ENCODE measurements at places on chromosomes 12 and 14. TPM values are rescaled to one million over a fixed set of nuclear protein-coding genes. Genes with fewer than 3 reads are reported as not detected.
A peak's percentile ranks its signal among the peaks of the same experiment; 100 is the strongest.

Gene CLEC2A
- polyA plus RNA-seq: not detected

Gene SERPINA12
- polyA plus RNA-seq: not detected

Gene ZNF385A
- 34.6 TPM for polyA plus RNA-seq

Gene LARP4
- polyA plus RNA-seq: 43.6 TPM

Gene SLIRP
- 1,341 TPM for polyA plus RNA-seq

Gene RAD9B
- polyA plus RNA-seq: 0.32 TPM

Gene TSPAN11
- not detected for polyA plus RNA-seq

- no peaks in the 10 kb centered on the region for H3K27me3 ChIP-seq
- no peak overlapping the region for H3K27ac ChIP-seq
- no peak for DNase-seq
- no peaks in the 10 kb centered on the region for H3K36me3 ChIP-seq
These were observed 4.5 kb upstream of the HDAC7 start for GRCh38 chr12:47824198-47824597.

GRCh38 chr14:74739293-74740030 lies 23.7 kb upstream of the YLPM1 start:
- no peak for DNase-seq
- H3K27me3 ChIP-seq: no peaks in the 10 kb centered on the region
- H3K4me3 ChIP-seq: no peak overlapping the region
- H3K4me1 ChIP-seq: no peaks in the 10 kb centered on the region

GRCh38 chr14:50117456-50117855 lies 1.1 kb upstream of the VCPKMT start:
- no peak overlapping the region for H3K4me3 ChIP-seq
- DNase-seq: no peak
- H3K27ac ChIP-seq: no peak overlapping the region
- H3K4me1 ChIP-seq: peaks cover 4% of the 10 kb centered on the region
- peaks cover 33% of the 10 kb centered on the region for H3K36me3 ChIP-seq

- no peak overlapping the region for H3K27ac ChIP-seq
- H3K4me1 ChIP-seq: peaks cover 12% of the 10 kb centered on the region
- H3K4me3 ChIP-seq: no peak overlapping the region
- H3K36me3 ChIP-seq: no peaks in the 10 kb centered on the region
These were observed 377.9 kb upstream of the RGS6 start for GRCh38 chr14:71554323-71554722.

- peaks cover 7% of the 10 kb centered on the region for H3K27me3 ChIP-seq
- no peak overlapping the region for H3K4me3 ChIP-seq
- H3K36me3 ChIP-seq: no peaks in the 10 kb centered on the region
- H3K27ac ChIP-seq: no peak overlapping the region
These were observed 5.0 kb downstream of the CRIP2 start for GRCh38 chr14:105479431-105480158.

DNA sequence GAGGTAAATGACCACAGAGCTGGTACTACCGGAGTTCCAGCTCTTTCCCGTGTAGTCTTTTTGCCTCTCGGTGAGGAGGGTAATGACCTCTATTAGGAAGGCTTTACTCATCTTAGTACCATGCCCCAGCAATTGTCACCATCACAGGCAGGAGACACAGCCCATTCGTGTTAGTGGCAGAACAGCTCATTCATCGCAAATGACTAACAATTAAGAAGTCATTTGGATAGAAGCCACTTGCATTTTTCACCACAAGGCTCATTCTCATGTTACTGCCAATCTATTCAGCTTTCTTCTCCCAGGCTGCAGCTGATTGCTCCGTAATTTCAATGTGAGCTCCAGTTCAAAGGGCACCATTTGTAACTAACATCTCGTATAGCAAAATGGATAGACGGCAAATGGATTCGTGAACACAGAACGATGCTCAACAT lies 718.8 kb upstream of the TMEM132C start:
- H3K4me1 ChIP-seq: no peaks in the 10 kb centered on the region
- no peaks in the 10 kb centered on the region for H3K36me3 ChIP-seq
- no peaks in the 10 kb centered on the region for H3K27me3 ChIP-seq
- H3K4me3 ChIP-seq: no peak overlapping the region
- DNase-seq: no peak

DNA sequence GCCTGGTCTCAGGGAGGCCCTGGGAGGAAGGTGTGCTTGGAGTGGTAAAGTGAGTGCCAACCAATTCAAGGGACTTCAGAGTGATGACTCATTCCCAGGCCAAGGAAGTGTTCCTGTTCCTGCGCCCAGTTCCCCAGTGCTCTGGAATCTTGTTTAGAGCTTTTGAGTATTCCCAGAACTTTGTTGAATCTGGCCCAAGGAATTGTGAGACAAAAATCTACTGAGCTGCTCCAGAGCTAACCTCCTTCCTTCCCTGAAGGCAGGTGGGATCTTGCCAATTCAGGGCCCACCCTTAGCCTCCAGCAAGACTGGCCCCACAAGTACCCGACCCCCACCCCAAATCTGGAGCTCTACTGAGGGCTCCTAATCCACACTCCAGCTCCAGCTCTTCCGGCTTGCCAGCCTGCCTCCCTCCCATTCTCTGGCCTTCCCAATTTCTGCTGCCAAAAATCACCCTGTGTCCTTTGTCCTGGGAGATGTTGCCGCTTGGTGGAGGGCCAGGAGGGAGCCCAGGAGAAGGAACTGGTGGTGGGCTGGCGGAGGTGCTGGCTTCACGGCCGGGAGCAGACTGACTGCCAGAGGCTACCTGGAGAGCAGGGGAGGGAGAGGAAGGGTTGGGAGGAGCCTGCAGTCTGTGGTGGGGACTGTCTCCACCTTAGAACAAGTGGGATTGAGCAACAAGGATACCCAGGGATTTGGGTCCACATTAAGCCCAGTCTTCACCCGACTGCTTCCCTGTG lies 2.0 kb upstream of the ATN1 start:
- H3K36me3 ChIP-seq: peaks cover 9% of the 10 kb centered on the region
- peaks cover 31% of the 10 kb centered on the region for H3K4me1 ChIP-seq
- no peak overlapping the region for H3K4me3 ChIP-seq
- no peaks in the 10 kb centered on the region for H3K27me3 ChIP-seq
- H3K27ac ChIP-seq: peak overlapping the region; percentile 39

GRCh38 chr14:79580906-79581305 lies 630.4 kb downstream of the DIO2 start:
- H3K27me3 ChIP-seq: no peaks in the 10 kb centered on the region
- H3K4me3 ChIP-seq: no peak overlapping the region
- DNase-seq: no peak
- H3K4me1 ChIP-seq: no peaks in the 10 kb centered on the region
- H3K36me3 ChIP-seq: no peaks in the 10 kb centered on the region

- no peaks in the 10 kb centered on the region for H3K36me3 ChIP-seq
- H3K27me3 ChIP-seq: peaks cover 68% of the 10 kb centered on the region
- no peak overlapping the region for H3K4me3 ChIP-seq
- DNase-seq: no peak
- 0 out of 3 replicates have a peak, but pooled peaks cover under 1% of the 10 kb centered on the region for H3K4me1 ChIP-seq
These were observed 335.5 kb upstream of the SFSWAP start for GRCh38 chr12:131375261-131375971.

- H3K4me1 ChIP-seq: peaks cover 13% of the 10 kb centered on the region
- H3K4me3 ChIP-seq: no peak overlapping the region
- H3K36me3 ChIP-seq: peaks cover 7% of the 10 kb centered on the region
- no peak for DNase-seq
These were observed 13.8 kb downstream of the CHST11 start for GRCh38 chr12:104470521-104470920.

DNA sequence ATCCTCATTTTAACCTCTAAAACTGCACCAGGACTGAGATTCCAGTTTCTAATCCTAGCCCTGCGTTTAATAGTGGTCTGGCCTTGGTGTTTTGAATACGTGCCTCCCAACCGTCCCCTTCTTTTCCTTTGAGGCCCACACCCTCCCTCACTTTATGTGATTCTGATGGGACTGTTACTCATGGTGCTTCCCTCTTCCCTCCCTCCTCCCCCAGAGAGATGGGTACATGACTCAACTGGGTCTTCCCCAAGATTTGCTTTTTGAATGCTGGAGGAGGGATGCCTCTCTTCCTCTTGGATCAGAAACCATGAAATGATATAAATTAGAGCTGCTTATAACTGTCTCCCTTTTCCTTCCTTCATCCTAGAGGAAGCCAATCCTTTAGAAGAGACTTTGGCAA lies 8.2 kb upstream of the PPP2R5E start:
- no peak overlapping the region for H3K27ac ChIP-seq
- no peak for DNase-seq
- no peaks in the 10 kb centered on the region for H3K36me3 ChIP-seq

All from K562 (cell line).